Activated CD8-positive, alpha-beta T cell treated with anti-CD3 and anti-CD28 coated beads, Interleukin-2, amount 10 ng/mL, durations not matched to agents 7 days and 5 days (primary cell): ENCODE measurements at places on chromosomes 5 and 9. TPM values are rescaled to one million over a fixed set of nuclear protein-coding genes. Genes with fewer than 3 reads are reported as not detected.
A peak's percentile ranks its signal among the peaks of the same experiment; 100 is the strongest.

Gene KCNT1
- not detected for total RNA-seq

DNA sequence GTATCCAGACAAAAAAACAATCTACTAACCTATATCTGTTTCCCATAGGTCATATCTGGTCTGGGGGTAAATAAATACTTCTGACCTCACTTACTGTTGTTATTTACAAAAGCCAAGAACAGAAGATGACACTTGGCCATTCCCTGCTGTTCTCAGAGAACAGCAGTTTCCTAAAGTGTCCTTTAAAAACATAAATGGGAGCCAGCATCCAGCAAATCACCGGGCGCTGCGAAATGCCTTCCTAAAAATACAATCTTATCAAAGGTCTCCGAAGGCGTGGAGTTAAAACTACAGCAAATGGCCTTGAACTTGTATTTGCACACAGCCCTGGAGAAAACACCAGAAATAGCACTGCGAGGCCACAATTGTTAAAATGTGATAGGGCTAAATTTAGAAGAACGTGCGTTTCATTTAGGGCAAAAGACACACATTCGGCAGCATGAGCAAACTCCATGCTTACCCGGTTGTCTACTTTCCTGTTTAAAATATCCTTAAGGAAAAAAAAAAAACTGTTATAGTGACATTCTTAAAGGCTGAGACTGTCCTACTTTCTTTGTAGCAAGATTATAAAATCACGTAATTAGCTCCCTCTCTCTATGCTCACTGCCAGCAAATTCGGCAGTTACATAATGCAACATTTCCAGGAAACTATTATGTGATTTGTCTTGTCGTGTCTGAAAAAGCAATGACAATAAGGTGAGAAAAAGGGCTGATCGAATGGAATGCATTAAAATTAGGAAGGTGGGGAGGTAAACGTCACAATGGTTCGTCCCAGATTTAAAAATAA is 1.5 kb downstream of the NFIL3 start:
- H3K4me1 ChIP-seq, result peaks cover 62% of the 10 kb centered on the region
- H3K27ac ChIP-seq, result peak overlapping the region; percentile 89
- H3K4me3 ChIP-seq, result peak overlapping the region; percentile 96
- peak; percentile 24 for DNase-seq
- H3K27me3 ChIP-seq, result no peaks in the 10 kb centered on the region

- no peak overlapping the region for H3K27ac ChIP-seq
- H3K36me3 ChIP-seq, result no peaks in the 10 kb centered on the region
- DNase-seq, result no peak
- no peak overlapping the region for H3K4me3 ChIP-seq
- H3K27me3 ChIP-seq, result no peaks in the 10 kb centered on the region
- peaks cover 22% of the 10 kb centered on the region for H3K4me1 ChIP-seq
These were observed 32.0 kb downstream of the RGS3 start for GRCh38 chr9:113495526-113495925.

DNA sequence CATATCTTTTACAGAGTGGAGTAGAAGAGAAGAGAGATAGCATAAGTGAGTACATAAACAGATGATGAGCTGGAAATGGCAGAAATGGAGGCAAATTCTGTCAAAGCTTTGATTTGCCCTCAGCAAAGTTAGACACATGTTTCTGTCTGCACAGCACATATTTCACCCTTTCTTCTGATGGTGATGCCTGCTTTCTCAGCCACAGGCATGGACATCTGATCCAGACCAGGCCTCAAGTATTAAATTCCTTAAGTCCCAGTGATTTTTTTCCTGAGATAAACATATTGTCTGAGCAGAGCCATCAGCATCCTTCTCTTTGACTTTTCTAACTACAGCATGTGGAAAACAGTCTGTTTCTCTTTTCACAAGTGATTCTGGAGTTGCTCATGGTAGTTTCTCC is 409.8 kb downstream of the MAN2A1 start:
- DNase-seq, result no peak
- H3K27ac ChIP-seq, result no peak overlapping the region
- H3K4me1 ChIP-seq, result peaks cover 12% of the 10 kb centered on the region
- no peaks in the 10 kb centered on the region for H3K27me3 ChIP-seq
- H3K4me3 ChIP-seq, result no peak overlapping the region
- H3K36me3 ChIP-seq, result no peaks in the 10 kb centered on the region
